ENCODE measurements at places on chromosomes 1 and 21.
A peak's percentile ranks its signal among the peaks of the same experiment; 100 is the strongest.

DNA sequence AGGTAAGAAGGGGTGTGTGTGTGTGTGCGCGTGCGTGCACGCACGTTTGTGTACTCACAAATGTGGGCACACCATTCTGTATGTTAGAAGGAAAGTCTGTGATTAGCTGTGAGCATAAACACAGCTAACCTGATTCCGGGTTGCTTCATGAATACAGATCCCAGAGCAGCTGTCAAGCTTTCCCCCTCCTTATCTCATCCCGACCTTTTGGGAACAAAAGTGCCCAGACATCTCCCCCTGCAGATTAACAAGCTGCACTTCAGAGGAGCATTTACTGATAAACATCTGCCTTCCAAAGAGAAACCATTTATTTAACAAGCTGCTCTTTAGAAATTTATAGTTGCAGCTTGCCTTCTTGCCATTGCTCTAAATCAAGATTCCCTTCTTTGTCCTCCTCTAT, 97.0 kb downstream of the MT1HL1 start:
- no peak for DNase-seq

GRCh38 chr1:205975387-205975998, 27.7 kb downstream of the RAB7B start:
- DNase-seq: no peak

DNA sequence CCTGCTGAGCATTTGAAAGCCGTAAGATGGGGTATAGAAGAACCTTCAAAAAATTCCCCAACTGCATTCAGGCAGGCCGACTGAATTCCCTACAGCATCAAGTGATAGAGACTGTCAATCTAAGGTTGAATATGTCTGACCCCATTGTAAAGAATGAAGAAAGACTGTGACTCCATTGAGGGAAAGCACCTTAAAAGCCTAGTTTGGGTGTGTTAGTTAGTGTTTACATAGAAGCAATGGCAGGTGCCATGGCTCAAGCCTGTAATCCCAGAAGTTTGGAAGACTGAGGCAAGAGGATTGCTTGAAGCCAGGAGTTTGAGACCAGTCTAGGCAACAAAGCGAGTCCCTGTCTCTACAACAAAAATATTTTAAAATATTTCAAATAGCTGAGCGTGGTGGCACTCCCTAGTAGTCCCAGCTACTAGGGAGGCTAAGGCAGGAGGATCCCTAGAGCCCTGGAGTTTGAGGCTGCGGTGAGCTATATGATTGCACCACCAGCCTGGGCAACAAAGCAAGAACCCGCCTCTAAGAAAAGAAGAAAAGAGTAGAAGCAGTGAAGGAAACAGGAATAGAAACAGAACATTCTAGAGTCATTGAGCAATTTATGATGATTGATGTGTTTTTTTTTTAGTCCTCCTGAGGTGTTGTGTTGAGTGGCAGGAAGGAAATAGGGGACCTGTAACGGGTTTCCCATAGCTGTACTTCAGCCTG, 15.4 kb downstream of the POLR3GL start:
- DNase-seq: no peak

DNA sequence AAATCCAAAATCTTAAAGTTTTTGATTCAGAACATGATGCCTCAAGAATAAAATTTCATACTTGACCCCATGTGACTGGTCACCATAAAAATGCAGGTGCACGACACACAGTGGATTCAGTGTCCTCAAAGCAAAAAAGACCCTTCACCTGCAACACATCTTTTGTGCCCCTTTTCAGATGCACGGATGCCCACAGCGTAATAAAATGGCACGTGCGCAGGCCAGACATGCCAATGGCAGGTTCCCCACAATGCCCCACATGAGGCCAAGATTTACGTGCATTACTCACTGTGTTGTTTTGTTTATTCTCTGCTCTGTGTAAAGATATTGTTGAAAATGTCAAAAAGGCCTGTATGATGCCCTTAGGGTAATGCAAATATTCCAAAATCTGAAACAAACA, 9.3 kb downstream of the KCNA10 start:
- DNase-seq: no peak

- DNase-seq: no peak
Measured at GRCh38 chr1:54882519-54882918, 4.5 kb downstream of the DHCR24 start.

DNA sequence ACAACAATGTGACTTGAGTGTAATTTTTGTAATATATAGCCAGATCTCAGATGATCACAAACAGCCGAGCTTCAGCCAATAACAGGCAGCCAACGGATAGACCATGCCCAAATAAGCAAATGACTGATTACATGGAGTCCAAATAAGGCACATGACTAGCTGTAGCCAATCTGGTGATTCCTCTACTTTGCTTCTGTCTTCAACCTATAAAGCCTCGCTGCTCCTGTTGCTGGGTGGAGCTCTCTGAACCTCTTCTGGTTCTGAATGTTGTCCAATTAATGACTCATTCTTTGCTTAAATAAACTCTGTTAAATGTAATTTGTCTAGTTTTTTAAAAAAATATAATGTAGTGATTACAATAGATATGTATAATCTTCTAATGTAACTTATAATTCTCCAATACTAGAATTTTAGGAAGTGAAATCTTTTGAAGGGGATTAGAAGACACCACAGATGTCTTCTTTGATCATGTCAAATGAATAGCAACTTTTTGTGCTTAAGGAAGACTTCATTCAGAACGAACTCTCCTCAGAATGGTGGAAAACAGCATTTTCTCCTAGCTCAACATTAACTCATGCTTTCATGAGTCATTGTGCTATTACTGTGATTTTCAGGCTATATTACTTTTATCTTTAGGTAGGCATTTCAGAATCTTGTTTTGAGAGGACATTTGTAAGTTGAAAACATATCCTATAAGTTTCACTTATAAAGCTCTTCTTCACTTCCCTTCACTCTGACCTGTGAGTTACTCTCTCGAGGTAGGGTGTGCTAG, 857.8 kb upstream of the B3GALT2 start:
- no peak for DNase-seq

DNA sequence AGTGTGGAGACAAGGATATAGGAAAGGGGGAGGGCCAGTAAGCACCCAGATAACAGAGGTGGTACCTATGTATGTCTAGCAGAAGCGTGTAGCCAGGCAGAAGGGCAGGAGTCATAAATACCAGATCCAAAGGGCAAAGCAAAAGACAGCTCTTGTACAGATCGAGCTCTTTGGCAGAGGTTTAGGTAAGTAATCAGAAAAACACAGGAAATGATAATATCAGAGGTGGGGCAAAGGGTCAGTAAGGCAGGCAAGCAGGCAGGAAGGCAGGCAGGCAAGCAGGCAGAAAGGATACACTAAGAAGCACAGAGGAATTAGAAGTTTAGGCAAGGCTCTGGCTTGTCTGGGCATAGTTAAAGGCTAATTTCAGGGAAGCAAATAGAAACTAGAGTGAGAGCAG, 22.7 kb upstream of the SLFNL1 start:
- DNase-seq: no peak

DNA sequence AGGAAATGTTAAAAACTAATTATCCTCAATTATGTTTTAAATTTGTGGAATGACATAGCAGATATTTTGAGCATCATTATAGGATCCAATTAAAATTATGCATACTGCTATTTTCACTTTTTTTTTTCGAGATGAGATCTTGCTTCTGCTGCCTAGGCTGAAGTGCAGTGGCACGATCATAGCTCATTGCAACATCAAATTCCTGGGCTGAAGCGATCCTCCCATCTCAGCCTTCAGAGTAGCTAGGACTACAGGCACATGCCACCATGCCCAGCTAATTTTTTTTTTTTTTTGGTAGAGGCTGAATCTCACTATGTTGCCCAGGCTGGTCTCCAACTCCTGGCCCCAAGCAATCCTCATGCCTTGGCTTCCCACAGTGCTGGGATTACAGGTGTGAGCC, 11.3 kb upstream of the SLC1A7 start:
- DNase-seq: no peak

- no peak for DNase-seq
Measured at GRCh38 chr1:17274186-17275170, 25.6 kb downstream of the PADI3 start.

DNA sequence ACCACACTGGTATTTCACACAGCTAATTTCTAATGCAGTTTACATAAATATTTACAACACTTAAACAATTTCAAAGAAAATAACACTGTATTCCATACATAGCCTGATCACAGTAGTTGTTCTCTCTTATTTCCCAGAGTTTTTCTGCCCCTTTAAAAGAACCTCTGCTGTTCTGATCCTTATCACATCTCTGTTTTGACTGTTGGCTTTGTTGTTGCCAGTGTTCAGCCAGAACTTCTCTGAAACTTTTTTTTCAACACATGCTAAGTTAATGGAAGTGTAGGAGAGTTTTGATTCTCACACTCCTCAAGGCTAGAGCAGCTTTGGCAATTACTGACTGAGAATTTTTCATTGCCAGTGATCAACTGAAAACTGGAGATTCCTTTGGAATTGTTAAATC, 11.1 kb downstream of the SELE start:
- no peak for DNase-seq

DNA sequence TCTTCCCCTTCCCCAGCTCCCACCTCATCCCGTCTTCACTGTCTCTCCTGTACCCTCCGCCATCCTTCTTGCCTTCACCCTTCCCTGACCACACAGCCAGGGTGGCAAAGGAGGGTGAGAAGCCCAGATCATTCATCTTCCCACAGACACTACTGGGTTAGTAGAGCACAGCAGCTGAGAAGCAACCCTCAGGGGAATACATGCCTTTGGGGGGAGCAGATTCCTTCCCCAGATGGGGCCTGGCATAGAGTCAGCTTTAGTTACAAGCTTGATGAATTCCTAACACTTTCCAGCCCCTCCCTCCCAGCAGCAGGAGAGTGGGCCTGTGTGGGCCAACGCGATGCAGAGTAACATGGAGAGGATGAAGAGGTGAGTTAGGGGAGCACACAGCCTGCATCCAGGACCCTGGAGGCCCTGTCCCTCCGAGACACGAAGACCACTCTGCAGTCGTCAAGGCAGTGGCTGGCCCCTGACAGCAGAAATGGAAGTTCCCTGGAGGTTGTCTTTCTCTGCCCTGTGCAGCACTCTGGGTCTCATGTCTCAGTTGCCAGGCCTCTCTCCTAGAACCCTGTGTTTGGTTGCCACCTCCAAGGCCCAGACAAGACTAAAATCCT, 8.8 kb upstream of the BTG2 start:
- DNase-seq: no peak

DNA sequence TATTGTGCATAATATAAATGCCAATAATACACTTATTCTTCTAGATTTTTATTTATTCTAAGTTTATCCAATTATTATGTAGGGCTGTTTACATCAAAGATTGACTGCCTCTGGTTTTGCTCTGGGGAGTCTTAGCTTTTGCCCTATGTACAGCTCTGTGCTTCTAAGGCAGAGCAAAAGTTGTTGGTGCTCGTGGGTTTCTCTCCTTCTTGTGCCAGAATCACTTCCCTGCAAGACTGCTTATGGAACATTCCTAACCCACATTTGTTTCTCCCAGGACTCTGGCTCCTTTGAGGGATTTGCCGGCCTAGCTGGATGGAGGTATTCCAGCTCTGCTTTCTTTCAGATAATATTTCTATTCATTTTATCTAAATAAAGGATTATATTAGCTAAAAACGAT, 849.1 kb downstream of the USP25 start:
- DNase-seq: no peak

DNA sequence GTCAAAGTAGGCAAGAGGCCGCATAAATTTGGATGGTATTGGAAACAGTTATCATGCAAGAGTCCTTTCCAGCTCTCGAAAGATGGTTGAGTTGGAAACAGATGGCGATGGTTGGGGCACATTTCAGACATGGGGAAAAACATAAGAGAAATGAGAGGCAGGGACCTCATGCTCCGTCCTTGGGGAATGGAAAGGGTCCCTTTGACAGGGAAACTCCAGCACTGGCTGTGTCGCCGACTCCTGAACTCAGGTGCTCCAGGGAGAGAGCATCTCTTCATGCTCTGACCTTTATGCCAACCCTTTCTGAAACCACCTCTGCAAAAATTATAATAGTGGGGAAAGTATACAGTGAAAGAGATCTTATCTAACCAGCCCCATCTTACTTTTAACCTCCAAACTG, 36.8 kb upstream of the COL6A2 start:
- DNase-seq: no peak

GRCh38 chr1:31672986-31673385, 28.3 kb upstream of the PEF1 start:
- no peak for DNase-seq

DNA sequence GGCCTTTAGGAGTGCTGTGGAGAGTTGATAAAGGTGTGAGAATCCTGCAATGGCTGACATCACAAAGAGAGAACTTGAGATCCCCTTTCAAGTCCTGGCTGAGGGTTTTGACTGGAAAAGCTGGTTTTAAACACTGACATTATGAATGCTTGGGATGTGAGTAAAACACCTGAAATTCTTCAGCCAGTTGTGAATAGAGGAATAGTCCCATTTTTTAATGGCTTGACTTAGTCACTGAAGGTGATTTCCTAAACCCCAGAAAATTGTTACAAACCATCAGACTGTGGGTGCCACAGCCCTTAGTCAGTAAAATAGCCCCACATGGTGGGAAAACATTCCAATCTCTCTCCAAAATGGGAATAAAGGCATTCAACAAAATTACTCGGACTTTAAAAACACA, 107.7 kb upstream of the LMO4 start:
- DNase-seq: no peak

- no peak for DNase-seq
Measured at GRCh38 chr1:89530444-89531089, 5.9 kb downstream of the LRRC8B start.

DNA sequence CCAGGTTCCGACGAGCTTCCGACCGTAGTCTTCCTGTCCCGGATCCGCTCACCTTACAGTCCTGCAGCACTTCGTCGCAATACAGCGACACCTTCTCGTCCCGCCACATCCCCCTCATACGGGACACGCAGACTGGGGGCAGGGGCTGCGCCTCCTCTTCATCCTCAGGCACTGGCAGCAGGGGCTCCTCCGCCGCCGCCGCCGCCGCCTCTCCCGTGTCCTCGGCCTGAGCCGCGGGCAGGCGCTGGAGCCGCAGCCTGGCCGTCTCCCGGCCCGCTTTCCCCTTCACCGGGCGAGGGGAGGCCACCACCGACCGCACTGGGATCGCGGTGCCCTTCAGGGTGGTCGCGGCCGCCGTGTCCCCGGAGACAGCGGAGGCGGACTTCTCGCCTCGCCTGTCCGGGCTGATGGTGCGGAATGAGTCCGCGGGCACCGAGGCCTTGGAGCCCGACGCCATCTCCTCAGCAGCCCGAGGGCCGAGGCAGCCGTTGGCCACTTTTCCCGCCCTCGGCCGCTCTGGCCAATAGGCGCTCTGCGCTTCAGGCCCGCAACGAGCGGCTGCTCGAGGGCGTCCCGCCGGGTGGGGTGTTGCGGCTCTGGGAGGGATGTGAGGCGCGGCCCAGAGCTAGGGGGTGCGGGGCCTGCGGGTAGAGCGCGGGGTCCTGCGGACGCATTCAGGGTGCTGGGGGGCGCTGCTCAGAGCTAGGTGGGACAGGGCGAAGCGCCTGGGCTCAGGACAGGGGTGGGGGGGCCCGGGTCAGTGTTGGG, at the start of gene SHCBP1L:
Gene SHCBP1L (minus strand): TSS at position 490 of the 768 bp plus-strand sequence. CDS start 33 bp downstream, at position 457.
- no peak for DNase-seq

GRCh38 chr1:222009105-222009730, 267.3 kb upstream of the DUSP10 start:
- DNase-seq: peak; percentile 3

DNA sequence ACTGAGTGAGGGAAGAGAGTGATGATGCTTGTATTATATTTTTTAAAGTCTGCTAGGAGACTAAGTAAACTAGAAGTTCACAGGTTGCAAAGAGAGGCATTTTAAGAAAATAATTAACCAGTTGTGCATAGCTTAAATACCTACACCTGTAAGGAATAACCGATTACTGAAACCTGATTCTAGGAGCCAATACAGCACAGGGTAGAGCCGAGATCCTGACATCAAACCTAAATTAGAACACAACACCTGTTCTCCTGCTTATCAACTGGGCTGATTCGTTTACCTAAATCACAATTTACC, 54.8 kb downstream of the EPRS1 start:
- DNase-seq: no peak

Measured in T follicular helper cell (primary cell).